ENCODE measurements at places on chromosomes 7 and 10. TPM values are rescaled to one million over a fixed set of nuclear protein-coding genes. Genes with fewer than 3 reads are reported as not detected.

Gene OPN1SW
- total RNA-seq: not detected

Gene HYAL4
- 3.1 TPM for total RNA-seq

Gene CHCHD1
- total RNA-seq: 22.5 TPM

GRCh38 chr10:119296703-119297102 is 89.3 kb downstream of the GRK5 start:
- DNase-seq: no peak

Gene CPXM2
- 0.33 TPM for total RNA-seq

- DNase-seq: no peak
These were observed 16.4 kb downstream of the ZNF487 start for GRCh38 chr10:43453266-43453831.

DNA sequence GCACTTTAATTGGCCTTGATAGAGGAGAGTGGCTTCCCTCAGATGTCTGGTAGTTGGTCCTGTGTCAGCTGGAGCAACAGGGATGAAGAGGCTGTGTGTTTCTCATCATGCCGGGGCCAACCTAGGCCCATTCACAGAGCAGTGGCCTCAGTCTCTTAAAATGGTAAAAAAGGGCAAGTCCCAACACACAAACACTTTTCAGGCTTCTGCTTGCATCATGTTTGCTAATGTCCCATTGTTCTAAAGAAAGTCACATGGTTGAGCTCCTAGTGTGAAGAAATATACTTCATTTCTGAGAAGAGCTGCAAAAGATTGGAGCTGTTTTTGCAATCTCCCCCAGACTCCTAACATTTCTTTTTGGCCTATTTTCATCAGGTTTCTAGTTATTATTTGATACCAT is 40.6 kb upstream of the RBAK start:
- no peak for DNase-seq

DNA sequence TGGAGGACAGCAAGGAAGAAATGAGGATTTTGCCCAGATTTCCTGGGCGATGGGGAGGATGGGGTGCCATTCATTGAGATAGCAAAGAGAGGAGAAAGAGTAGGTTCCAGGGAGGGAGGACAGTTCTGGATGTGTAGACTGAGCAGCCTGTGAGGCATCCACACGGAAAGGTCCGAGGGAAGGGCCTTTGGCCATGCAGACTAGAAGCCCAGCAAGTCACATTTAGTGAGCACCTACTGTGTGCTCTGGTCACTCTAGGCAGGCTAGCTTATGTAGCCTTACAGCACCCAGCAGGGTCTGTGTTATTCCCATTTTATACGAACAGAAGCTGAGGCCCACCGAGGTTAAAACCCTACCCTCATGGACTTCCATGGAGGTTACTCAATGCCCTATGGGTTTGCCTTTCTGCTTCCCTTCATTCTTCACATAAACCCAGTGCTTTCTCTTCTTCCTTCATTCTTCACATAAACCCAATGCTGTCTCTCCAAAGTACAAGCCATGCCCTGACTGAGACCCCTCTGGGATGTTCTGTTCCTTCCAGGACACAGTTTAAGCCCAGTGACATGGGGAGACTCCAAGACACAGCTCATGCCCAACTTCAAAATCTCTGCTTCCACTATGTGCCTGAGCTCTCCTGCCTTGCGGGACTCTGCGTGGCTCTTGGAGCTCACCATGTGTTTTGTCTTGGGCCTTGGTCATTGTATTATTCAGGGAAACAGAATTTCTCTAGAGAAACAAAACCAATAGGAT is 13.7 kb downstream of the IL2RA start:
- DNase-seq: no peak

- no peak for DNase-seq
These were observed 75.4 kb downstream of the HDAC9 start for GRCh38 chr7:18570890-18571478.

DNA sequence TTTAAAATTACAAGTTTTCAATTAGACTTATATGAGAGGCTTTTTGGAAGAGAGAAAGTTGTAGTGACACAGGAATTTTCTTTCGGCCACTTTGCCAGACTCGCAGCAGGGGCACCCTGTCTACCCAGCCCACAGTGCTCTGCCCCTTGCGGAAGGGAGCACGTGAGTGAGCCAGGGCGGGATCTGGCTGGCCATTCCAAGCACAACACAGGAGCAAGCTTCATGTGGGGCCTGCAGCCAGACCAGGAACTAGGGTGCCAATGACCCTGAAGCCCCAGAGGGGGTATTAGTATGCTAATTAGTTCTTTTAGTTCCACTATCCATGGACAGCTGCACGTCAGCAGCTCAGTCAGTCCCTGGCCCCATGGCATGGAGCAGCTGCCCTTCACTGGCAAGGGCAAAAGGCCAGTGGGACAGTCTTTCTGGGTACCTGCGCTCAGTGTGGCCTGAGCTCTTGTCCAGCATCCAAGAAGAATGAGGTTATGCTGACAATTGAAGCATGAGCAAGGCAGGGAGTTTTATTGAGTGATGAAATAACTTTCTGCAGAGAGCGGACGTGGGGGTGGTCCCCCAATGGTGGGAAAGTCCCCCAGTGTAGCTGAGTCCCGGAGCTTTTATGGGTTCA is 251.1 kb upstream of the CSTF2T start:
- DNase-seq: no peak
